ENCODE measurements at places on chromosomes 7 and 10.

DNA sequence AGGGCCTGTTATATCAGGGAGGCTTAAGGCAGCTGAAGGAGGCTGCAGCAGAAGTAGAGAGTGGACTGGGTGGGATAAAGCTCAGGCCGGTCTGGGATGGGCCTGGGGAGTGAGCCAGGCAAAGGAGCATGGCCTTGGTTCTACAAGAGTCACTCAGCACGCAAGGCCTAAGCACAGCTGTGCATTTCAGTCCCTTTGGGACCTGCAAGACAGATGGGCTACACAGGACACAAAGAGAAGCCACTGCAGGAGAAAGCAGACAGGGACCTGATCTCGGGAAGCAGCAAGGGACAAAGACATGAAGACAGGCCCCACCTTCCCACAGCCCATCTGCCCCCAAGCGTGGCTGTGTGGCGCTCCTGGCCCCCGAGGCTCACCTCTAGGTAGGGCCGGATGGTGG is 29.4 kb downstream of the RRP12 start:
- DNase-seq = no peak

- DNase-seq = no peak
Observed at GRCh38 chr10:29448125-29448524, 159.3 kb downstream of the LYZL1 start.

DNA sequence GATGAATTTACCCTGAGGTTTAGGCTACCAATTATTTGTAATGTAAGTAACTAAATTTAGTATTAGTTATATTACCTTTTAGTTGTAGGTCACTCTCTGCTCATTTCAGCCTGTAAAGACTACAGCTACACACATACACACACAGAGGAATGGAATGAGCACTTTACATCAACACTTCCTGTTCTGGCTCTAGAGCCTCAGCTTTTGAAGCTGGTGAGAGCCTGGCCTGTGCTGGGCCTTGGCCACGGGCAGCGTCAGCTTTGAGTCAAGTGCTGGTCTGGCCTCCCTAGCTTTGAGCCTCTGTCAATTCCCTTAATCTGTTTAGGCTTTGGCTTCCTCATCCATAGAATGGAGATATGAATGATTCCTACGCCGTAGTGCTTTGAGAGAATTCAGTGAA is 141.7 kb downstream of the EGFR start:
- DNase-seq = no peak

DNA sequence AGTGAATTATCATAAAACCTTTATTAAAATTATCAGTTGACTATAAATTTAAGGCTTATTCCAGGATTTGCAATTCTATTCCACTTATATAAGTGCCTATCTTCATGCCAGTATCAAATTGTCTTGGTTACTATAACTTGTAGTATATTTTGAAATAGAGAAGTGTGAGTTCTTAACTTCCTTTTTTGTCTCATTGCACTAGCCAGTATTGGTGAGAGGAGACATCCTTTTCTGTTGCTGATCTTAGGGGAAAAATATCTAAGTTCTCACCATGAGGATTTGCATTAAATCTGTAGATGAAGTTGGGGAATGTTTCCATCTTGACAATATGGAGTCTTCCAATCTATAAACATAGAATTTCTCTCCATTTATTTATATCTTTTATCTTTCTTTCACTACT is 104.2 kb upstream of the MKI67 start:
- DNase-seq = no peak

DNA sequence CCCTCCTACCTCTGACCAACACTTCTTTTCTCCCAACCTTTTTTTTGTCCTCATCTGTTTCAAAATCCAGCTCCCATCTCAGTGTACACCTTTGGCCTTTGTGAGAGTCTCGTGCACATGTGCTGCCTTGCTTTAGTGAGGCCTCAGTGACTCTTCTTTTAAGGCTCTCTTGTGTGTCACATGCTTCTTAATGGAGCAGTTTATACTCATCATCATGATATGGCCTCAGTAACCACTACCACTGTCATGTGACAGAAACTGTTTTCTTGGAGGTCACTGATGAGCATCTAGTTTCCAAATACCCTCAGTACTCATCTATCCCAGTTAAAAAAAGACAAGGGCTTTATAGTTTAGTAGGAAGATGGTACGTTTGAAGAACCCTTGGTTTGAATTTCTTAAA is 8.1 kb upstream of the ARHGAP22 start:
- no peak for DNase-seq
